ENCODE measurements at places on chromosomes 7 and 10. TPM values are rescaled to one million over a fixed set of nuclear protein-coding genes. Genes with fewer than 3 reads are reported as not detected.

GRCh38 chr10:113578773-113579172 lies 25.9 kb downstream of the HABP2 start:
- no peak for DNase-seq

DNA sequence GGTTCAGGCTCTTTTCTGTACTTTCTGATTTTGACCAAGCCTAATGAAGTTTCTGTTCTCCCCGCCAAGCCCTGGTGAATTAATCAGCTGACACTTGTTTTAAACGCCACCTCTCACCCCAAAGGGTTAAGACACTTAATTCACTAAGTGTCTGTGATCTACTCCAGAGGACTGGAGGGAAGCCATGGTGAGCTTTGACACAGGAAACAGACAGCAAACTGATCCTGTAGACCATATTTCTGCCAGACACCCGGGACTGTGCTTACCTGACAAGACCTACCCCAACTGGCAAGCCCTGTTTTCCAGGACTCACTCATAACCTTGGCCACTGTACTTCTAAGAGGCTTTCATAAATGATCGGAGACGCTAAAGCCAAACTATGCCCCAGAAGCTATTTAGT lies 126.0 kb downstream of the STRA8 start:
- DNase-seq: no peak

DNA sequence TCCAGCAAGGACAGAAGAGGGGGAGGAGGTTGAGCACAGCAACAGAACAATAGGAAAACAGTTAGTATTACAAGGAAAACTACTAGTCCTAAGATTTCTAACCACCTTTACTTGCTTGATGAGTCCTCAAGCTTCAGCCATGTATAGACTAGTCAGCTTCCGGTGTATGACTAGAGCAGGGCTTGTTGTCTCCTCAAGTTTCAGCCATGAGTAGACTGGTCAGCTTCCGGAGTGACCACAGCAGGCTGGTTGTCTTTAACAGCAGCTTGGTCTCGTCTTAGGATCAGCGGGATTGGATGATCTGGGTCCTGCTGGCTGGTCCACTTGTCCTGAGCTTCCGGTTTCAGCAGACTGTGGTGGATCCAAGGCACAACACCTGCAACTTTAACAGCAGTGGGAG lies 10.6 kb upstream of the ZNF239 start:
- DNase-seq: no peak

DNA sequence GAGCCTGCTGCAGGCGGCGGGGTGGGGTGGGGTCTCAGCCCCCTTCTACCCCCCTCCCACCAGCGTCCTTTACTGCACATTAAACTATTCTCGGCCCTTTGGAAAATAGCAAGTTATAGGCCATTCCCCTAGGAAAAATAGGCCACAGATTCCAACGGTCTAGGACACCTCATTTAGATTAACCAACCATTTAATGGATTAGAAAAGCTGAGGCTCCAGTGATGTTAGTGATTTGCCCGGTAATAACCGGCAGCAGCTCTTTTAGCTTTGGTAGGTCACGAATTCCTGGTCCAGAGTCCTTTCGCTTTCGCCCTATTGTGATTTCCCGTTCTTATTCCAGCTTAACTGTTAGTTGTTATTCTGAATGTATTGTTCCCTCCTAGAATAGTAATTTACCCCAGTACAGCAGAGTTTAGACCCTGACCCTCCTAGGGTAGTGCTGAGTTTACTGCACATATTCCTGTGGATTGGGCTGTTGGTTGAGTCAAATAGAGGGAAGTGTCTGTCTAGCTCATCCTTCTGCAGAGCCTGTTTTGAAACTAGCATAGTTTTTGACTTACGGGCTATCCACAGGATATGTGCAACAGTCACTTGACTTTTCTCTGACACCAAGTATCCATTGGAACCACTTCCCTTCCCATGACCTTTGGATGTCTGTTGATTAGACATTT lies 754 bp downstream of the GSTO1 start:
- peak; percentile 73 for DNase-seq

DNA sequence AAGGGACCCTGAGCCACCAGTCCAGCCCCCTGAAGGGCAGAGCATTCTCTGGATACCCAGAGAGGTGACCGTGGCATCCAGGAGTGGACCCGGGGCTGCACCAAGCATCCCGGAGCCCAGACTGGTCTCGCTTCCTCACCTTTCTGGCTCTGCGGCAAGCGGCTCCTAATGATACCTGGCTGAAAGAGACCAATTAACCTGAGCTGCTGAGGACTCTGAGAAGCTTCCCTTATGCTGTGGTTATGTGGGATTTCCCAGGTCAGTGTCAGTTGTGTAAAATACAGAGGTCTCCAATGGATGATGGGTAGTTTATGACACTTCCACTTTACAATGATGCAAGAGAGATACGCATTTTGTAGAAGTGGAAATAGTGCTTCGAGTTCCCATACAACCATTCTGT lies 51.5 kb downstream of the PFKFB3 start:
- DNase-seq: no peak

DNA sequence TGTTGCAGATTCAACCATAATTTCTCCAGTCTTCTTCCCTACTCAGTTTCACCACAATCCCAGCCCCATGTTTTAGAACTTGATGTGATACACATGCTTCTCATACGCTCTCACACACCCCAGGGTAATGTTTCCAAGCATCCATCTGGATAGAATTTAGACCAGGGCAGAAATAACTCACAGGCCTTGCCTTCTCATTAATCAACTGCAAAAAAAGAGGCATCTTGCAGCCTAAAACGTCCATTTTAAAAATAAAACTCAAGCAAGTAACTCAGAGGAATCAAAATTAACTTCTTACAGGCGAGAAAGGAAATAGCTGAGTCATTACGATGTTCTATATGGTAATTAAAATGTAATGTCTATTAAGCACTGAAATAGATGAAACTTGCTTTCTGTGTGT lies 127.2 kb upstream of the RSU1 start:
- no peak for DNase-seq

- DNase-seq: no peak
Observed at GRCh38 chr10:132245056-132245455, 58.3 kb downstream of the DPYSL4 start.

DNA sequence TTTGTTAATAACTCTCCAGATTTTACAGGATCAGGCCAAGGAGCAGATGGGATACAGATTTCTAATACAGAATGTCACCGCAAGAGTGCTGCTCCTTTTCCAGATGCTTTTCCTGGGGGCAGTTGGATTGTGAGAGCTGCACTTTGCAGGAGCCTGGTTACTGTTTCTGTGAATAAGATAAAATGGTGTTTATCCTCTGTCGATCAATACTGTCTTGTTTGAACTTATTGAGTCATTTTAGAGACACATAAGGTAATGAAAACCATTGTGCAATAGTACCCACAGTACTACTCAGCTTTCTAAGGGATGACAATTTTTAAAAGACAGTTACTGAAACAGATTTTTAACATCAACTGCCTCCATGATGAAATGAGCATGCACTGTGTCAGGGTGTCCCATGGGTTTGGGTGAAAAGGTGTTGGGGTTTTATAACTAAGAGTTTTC lies 2.9 kb downstream of the A1CF start:
- no peak for DNase-seq

- no peak for DNase-seq
Observed at GRCh38 chr7:22664988-22665798, 61.8 kb upstream of the IL6 start.

DNA sequence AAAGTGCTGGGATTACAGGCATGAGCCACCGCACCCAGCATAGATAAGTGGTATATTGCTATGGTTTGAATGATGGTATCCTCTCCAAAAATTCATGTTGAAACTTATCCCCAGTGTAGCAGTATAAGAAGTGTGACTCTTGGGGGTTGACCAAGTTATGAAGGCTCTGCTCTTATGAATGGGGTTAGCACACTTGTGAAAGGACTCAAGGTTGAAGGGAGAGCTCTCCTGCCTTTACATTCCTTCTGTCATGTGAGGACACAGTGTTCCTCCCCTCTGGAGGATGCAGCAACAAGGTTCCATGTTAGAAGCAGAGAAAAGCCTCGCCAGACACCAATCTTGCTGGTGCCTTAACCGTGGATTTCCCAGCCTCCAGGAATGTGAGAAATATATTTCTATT lies 58.0 kb downstream of the ADK start:
- DNase-seq: no peak

- DNase-seq: no peak
Observed at GRCh38 chr7:105187302-105188169, 173.5 kb downstream of the KMT2E start.

- no peak for DNase-seq
Observed at GRCh38 chr10:21969326-21970287, 33.9 kb downstream of the DNAJC1 start.

- DNase-seq: no peak
Observed at GRCh38 chr7:8015746-8016120, 47.1 kb downstream of the GLCCI1 start.

GRCh38 chr7:80165177-80165576 lies 30.5 kb downstream of the GNAI1 start:
- no peak for DNase-seq

Gene ECHDC3
- 15.6 TPM for total RNA-seq

Gene VWDE
- total RNA-seq: 1.5 TPM

Gene SLC39A12
- not detected for total RNA-seq
